ENCODE measurements at places on chromosomes 6 and 20.

GRCh38 chr6:18203786-18204185 is 48.6 kb downstream of the KDM1B start:
- DNase-seq: no peak

DNA sequence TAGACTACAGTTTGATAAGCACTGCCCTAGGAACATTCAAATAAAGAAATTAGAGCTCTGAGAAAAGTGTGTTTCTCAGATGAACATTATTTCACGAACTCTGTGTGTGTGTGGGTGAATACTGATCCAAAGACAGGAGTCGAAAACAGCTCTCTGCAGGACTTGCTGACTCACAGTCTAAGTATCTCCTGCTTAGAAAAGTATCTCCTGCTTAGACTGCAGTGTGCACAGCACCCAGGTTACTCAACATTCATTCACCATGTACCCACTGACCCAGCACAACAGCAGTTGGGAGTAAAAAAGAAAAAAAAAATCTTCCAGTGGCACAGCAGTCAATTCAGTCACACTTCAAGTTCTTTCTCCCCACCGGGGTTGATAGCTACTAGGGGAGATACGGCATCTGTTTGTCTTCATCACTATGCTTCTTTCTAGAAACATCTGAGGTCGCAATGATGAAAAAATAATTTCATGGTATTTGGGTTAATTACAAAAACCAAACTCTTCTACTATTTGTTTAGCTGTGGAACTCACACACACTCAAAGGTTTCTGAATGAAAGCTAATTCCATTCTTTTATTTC is 48.0 kb downstream of the GCLC start:
- no peak for DNase-seq

DNA sequence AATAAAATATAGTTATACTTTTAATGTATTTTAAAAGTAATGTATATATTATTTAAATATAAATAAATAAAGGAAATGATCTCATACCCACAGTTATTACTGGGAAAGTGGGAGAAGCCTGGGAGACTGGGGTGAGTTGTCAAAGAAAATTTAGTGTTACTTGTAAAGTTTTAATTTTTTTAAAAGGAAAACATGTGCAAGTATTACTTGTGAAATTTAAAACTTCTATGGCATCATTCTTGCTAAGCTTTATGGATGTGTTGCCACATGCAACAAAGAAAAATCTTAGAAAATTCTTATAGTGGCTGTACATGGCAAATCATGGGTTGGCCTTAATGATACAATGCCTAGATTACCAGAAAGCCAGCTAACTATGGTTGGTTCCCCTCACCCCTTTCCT is 194.0 kb upstream of the KCNK16 start:
- DNase-seq: no peak

DNA sequence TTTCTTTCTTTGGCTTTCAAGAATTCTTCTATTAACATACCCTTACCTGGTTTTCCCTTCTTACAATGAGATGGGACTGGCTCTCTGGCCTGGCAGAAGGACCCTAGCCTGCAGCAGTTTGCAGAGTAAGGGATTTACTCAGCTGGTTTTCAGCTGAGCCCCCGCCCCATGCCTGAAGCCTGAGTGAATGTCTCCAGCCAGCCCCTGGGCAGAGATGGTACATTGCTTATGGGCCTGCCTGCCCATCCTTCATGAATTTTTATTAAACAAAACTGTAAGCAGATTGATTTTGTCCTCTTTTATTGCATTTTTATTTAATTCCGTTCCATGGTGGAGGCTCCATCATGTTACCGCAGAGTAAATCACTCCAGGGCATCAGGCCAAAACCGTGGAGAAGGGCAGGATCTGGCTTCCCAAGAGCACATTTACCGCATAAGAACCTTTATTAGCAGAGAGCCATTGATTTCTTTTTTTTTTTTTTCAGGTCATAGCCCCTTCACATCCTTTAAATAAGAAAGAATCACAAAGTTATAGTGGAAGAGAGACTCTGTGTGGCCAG is 316.2 kb downstream of the DHX35 start:
- DNase-seq: no peak

GRCh38 chr20:57560554-57561355 is at the start of gene PCK1:
PCK1 (plus strand) TSS chr20:57561110; CDS start chr20:57561412, 302 bp downstream.
- peak; percentile 66 for DNase-seq

- no peak for DNase-seq
These were observed 11.7 kb downstream of the LCA5 start for GRCh38 chr6:79525272-79526100.

- no peak for DNase-seq
These were observed 66.7 kb downstream of the CD164 start for GRCh38 chr6:109315341-109316110.

GRCh38 chr6:159682295-159682694 is 10.7 kb downstream of the SOD2 start:
- DNase-seq: no peak

DNA sequence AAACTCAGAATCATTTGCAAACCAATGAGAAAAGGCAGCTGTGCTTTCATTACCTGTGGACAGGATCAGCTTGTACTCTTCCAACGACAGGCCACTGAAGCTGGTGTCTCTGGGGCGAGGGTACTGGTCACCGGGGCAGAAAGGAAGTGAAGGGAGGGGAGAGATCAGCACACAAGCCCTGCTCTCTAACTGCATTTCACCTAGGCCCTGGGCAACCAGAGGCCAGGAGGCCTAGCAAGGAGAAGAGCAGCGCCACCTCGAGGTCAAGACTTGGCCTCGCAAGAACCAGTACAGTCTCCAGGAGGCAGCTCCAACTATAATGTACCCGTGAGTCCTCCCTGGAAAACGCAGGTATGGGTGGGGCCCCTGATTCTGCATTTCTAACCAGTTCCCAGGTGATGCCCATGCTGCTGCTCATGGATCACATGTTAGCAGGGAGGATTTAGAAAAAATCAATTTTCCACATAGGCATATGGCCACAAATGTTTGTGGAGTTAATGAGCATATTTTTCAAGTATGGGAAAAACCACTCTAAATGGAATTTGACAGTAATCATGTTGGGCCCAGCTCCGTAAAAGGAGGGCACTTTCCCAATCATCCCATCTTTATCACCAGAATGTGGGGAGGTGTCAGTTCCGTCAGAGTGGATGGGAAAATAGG is 11.0 kb downstream of the UQCC2 start:
- DNase-seq: peak; percentile 56

GRCh38 chr6:25930532-25931410 is at the start of gene SLC17A2:
SLC17A2 (minus strand) TSS chr6:25930691; CDS start chr6:25925796, 4,895 bp downstream.
- DNase-seq: no peak

GRCh38 chr6:101847690-101848089 is 454.2 kb downstream of the GRIK2 start:
- no peak for DNase-seq

DNA sequence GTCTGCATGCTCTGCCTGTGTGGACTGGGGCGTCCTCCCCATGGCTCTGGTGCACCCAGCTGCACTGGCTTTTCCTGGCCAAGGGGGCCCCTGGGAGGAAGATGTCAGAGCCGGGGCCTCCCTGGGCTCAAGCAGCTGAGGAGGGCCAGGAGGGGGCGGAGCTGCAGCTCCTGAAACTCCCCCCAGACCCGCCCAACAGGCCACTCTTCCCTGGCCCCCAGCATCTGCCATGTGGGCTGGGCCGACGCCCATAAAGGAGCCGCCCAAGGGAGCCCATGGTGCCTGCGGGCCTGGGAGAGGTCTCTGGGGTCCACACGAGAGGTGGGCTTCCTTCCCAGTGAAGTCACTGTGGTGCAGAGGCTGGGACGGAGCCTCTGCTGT is 4.0 kb downstream of the RBBP8NL start:
- DNase-seq: no peak
